ENCODE measurements at places on chromosomes 7 and 10. TPM values are rescaled to one million over a fixed set of nuclear protein-coding genes. Genes with fewer than 3 reads are reported as not detected.
A peak's percentile ranks its signal among the peaks of the same experiment; 100 is the strongest.

DNA sequence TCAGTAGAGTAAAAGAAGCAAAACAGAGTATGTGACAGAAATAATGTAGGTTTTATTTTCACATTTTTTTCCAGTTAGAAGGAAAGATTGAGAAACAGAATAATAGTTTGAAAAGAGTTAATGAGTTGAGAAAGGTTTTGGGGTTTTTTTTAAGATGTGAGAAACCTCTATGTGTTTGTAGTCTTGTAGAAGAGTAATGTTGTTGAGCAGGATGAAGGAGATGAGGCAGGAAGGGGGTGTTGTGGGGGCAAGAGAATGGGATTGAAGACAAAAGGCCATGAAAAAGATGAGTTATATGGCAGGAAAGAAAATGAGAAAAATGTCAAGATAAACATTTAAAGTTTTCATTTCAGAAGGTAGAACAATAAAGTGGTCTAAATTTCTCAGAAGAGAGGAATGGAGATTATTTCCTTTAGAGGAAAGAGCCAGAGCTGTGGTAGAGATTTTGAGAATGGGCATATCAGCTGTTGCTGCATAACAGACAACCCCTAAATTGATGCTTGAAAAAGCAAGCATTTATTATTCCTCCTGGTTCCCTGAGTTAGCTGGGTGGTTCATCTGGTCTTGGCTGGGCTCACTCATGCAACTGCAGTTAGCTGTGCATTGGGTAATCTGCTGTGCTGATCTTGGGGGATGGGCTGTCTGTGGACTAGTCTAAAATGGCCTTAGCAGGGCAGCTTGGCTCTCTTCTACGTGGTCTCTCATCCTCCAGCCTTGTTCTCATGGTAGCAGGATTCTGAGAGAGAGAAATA lies 27.1 kb downstream of the PCGF5 start:
- no peak for DNase-seq

GRCh38 chr7:116713918-116714317 lies 41.9 kb downstream of the MET start:
- no peak for DNase-seq

DNA sequence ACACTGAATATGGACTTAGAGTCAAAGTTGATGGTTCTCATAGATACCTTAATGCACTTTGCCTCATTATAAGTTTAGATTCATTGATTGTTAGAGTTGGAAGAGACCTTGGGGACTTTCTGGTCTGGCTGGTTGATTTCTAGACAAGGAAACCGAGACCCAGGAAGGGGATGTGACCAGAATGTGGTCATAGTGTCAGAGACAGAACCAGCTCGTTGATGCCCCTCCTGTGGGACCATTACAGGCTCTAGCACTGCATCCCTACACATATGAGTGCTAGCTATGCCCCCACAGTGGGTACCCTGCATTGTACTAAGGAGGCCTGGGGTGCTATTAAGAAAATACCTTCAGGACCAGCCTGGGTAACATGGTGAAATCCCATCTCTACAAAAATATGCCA lies 306.6 kb downstream of the CAMK1D start:
- no peak for DNase-seq

GRCh38 chr10:62087329-62087728 lies 181.3 kb downstream of the RTKN2 start:
- no peak for DNase-seq

The ZNF804B gene
- polyA plus RNA-seq: not detected

DNA sequence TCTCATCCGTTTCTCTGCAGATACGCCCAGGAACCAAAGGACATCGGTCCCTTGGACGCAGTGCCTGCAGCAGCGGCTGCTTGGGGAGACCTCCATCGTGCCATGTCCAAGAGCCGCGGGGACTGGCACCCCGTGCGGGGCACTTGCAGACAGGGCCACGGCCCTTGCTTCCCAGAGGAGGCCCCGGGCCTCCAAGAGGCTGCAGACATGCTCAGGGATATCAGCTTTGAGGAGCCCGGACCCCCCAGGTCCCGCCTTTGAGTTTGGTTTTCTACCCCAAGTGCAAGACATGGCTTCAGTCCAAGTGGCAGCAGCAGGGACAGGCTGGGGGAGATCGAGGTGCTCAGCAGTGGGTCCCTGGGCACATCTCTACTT lies 279.6 kb downstream of the ELFN1 start:
- DNase-seq: no peak

GRCh38 chr10:104260775-104261115 lies 6.1 kb downstream of the GSTO1 start:
- no peak for DNase-seq

GRCh38 chr10:132129431-132129830 lies 57.3 kb upstream of the DPYSL4 start:
- DNase-seq: no peak

- DNase-seq: no peak
Observed at GRCh38 chr7:80189638-80190037, 55.0 kb downstream of the GNAI1 start.

- no peak for DNase-seq
Observed at GRCh38 chr7:29606287-29606721, 42.7 kb downstream of the PRR15 start.

GRCh38 chr7:33905389-33906032 lies at the start of gene BMPER:
Gene BMPER, plus strand, starts transcription at chr7:33905539. Its CDS starts 75 bp downstream, at chr7:33905614.
- DNase-seq: peak; percentile 48

The HHEX gene
- polyA plus RNA-seq: 8.1 TPM

GRCh38 chr7:44805950-44806349 lies 9.5 kb downstream of the PPIA start:
- no peak for DNase-seq

GRCh38 chr10:98489561-98490481 lies 43.1 kb upstream of the HPS1 start:
- DNase-seq: no peak

The TRIM74 gene
- polyA plus RNA-seq: not detected

- DNase-seq: no peak
Observed at GRCh38 chr10:132559538-132559937, 22.0 kb downstream of the INPP5A start.

DNA sequence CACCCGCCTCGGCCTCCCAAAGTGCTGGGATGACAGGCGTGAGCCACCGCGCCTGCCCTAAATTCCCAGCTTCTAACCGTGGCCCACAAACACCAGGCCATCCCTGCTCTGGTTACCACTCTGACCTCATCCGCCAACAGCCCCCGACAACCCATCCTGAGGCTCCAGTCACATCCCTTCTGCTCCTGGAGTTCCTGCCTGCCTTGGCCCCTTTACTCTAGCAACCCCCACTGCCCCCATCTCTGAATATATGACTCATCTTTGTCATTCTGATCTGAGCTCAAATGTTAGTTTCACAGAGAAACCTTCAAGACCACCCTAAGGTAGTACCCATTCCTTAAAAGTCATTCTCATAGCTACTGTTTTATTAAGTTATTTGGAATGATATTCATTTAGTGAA lies 26.6 kb downstream of the RHEB start:
- no peak for DNase-seq
